ENCODE measurements at places on chromosomes 3 and 15.

DNA sequence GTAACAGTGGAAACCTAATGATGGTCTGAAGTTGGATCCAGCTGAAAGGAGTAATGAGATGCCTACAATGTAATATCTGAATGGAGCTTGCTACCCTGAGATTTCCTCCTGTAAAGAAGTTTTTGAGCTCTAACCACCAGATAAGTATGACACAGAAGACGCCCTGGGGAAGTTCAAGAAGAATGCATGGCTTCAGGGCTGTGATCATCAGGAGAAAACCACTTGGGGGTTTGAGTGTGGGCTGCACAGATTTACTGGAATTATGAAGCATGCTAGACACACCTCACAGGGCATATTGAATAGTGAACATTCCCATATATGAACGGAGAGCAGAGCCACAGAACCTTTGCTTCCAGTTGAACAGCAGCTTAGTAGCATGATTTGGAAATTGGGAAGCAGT, 10.6 kb upstream of the CCDC80 start:
- no peak for DNase-seq

DNA sequence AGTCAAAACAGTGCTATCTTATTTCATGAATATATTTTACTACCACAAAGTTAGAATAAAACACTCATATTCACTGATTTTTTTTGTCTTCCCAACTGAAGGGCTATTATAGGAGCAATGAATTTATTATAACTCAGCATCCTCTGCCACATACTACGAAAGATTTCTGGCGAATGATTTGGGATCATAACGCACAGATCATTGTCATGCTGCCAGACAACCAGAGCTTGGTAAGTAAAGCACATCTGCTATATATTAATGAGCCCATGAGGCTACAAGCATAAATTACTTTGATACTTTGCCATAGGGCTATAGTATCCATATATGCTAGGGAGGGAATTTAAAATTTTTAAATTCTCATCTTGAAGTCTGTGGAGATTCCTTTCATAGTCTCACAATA, 95.9 kb downstream of the FEZF2 start:
- no peak for DNase-seq

- no peak for DNase-seq
Observed at GRCh38 chr15:34055868-34056595, 17.0 kb upstream of the AVEN start.

- no peak for DNase-seq
Observed at GRCh38 chr3:55297706-55298105, 189.4 kb downstream of the WNT5A start.

DNA sequence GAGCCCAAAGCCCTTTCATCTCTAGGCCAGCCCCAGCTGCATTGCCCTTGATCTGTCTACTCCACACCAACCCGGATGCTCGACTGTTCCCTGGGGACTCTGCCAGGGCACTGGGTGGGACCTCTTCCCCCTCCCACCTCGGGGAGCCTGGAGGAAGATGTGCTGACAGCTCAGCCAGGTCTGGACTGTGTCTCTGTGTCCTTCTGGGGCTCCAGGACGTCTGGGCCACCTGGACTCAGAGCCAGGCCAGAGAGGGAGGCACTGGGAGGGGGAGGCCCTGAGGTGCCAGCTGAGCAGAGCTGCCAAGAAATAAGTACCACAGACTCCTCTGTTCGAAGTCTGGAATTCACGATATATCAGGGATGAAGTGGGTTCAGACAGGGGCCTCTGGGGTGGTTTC, 5.8 kb upstream of the HCN4 start:
- no peak for DNase-seq

All from midbrain (tissue), 1 donor.